ENCODE measurements at places on chromosomes 6 and 20. TPM values are rescaled to one million over a fixed set of nuclear protein-coding genes. Genes with fewer than 3 reads are reported as not detected.
A peak's percentile ranks its signal among the peaks of the same experiment; 100 is the strongest.

The BTNL2 gene
- total RNA-seq = not detected

The GNMT gene
- 0.47 TPM for total RNA-seq

The TFAP2A gene
- total RNA-seq = 29.4 TPM

DNA sequence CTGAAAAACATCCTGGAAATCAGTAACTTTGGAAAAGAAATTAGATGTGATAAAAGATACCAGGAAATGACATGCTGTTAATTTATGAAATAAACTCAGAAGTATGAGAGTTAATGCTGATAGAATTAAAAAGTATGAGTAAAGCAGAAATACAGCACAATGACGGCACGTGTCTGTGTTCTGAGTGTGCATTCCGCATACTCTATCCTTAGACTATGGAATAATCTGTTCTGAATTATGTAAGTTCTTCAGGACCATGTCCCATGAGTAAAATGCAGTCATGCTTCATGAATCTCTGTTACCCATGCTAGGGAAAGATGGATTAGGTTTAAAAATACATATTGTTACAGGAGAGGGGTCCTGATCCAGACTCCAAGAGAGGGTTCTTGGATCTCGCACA is 21.7 kb downstream of the HECA start:
- no peaks in the 10 kb centered on the region for H3K27me3 ChIP-seq
- H3K36me3 ChIP-seq = no peaks in the 10 kb centered on the region
- H3K4me1 ChIP-seq = no peaks in the 10 kb centered on the region
- H3K4me3 ChIP-seq = no peak overlapping the region
- no peak overlapping the region for H3K27ac ChIP-seq

GRCh38 chr6:35161266-35161665 is 20.1 kb upstream of the TCP11 start:
- H3K4me3 ChIP-seq = no peak overlapping the region
- peaks cover 17% of the 10 kb centered on the region for H3K4me1 ChIP-seq
- no peaks in the 10 kb centered on the region for H3K36me3 ChIP-seq

- H3K4me1 ChIP-seq = peaks cover 8% of the 10 kb centered on the region
- no peak overlapping the region for H3K4me3 ChIP-seq
- no peak for DNase-seq
Measured at GRCh38 chr6:25333471-25333870, 54.3 kb downstream of the CARMIL1 start.

DNA sequence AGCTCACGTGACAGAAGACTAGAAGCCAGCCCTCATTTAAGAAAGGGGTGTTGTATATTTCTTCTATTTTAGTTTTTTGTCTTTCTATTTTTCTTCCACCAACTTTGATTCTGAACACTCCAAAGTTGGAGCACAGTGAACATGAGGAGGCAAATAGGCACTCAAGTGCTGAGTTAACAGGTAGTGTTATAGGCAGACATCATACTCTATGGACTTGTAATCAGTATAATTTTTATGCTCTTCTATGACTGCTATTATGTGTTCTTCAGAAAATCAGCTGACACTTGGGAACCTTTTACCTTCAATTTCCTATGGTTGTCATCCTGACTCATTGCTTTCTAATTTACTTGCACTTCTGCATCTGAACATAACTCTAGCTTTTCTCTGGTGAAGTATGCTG is 396.3 kb upstream of the EYS start:
- no peaks in the 10 kb centered on the region for H3K4me1 ChIP-seq
- peak; percentile 4 for DNase-seq
- H3K36me3 ChIP-seq = no peaks in the 10 kb centered on the region
- no peaks in the 10 kb centered on the region for H3K27me3 ChIP-seq
- H3K4me3 ChIP-seq = no peak overlapping the region

- H3K4me3 ChIP-seq = no peak overlapping the region
- DNase-seq = no peak
- H3K36me3 ChIP-seq = no peaks in the 10 kb centered on the region
Measured at GRCh38 chr6:129194306-129194941, 311.5 kb downstream of the LAMA2 start.

The CYP21A2 gene
- total RNA-seq = not detected
